ENCODE measurements at places on chromosomes 1 and 21.

DNA sequence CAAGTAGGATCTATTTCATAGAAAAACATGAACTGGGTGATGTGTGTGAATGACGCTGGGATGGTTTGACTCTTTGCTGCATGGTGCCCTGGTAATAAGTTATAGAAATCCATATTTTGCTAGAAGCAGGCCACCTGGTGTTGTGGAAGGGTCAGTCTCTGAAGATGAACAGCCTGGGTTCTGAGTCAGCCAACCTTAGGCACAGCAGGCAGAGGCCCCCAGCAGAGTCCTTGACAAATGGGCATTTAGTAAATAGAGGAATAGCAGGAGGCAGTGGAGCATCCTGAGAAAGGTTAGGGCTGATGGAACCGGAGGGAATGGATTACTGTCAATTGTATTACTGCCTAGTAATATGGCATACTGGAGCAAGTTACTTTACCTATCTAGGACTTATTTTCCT lies 20.9 kb downstream of the FGGY start:
- no peak for DNase-seq

DNA sequence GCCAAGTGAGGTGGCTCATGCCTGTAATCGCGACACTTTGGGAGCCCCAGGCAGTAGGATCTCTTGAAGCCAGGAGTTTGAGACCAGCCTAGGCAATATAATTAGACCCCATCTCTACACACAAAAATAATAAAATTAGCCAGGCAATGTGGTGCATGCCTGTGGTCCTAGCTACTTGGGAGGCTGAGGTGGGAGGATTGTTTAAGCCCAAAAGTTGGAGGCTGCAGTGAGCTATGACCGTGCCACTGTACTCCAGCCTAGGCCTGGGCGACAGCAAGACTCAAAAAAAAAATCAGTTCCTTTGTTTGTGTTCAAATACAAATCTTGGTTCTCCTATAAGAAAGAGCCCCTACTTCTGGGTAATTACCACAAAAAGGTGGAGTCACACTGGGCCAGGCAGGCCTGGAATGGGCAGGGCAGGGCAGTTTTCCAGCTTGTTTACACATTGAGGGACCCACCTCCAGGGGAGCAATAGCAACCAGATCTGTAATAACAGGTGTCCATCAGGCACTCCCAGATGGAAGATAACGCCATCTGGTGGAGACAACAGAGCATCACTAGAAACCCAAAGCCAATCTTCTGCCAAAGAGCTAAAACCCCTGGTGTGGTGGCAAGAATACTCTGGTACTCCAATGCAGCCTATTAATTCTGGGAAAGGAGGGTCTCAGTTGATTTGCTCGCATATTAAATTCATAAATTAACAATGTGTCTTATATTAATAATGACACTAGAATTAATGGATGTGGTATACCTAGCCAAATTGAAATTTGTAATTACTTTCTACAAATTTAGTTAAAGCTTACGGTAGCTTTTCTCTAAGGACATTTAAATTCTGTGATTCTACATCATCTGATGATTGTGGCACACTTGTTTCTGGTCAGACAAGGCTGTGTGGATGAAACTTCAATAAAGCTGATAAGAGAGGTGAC lies 13.2 kb downstream of the PPP1R15B start:
- peak; percentile 84 for DNase-seq

- DNase-seq, result no peak
Measured at GRCh38 chr1:36396359-36396758, 1.3 kb downstream of the LSM10 start.

DNA sequence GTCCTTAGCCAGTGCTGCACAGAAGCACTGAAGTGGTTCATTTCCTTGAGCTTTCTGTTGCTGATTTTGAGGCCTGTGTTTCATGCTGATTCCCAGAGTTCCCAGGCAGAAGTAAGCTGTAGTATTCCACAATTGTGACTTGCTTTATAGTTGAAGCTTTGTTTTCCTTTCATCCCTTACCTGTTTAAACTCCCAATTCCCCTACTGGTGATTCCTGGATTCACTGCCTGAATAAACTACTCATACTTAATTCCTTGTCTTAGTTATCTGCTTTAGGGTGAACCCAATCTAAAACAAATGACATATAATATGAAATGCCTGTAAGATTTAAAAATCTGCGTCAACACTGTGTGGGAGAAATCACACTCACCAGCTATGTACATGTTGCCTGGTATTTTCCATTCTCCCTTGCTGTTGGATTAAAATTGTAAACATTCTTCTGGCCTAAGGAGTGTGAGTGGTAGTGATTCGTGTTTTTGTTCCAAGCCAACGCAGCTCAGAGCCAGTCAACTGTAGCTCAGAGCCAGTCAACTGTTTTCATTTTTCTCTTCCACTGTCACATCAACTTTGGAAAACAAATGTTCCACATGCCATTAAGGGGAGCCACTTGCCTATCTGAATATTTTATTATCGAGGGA lies 879.4 kb downstream of the MRPL39 start:
- DNase-seq, result peak; percentile 25

DNA sequence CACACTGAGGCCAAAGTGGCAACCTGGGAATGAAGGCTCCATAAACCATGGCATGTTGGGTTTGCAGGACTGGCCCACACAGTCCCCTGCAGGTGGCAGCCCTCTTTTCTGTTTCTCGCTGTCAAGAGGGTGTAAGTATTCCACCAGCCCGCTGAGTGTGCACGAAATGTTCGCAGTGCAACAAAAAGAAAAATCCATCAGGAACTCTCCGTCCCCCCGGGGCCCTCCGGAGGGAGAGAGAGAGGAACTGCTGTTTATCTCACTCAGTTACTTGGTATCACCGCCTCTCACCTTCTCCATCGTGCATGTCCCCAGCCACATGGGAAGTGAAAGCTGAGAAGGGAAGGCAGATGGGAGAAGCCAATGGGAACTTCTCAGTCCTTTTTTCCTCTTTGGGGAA lies 38.3 kb downstream of the NCF2 start:
- no peak for DNase-seq

DNA sequence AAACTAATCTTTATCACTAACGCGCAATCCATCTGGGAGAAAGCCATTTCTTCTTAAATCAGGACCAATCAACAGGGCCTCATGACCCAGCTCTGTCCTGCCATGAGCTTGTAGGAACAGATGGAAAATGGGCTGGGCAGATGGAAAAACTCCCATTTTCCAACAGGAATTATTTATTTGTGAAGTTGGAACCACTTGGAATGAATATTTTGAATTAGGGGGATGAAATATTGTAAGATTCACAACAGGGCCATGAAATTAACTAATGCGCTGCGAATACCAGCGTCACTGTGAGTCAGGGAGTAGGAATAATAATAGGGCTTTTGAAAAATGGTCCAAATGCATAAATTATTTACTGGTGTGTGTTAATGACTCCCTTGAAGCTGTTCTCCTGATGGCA lies 53.1 kb upstream of the CYP2J2 start:
- no peak for DNase-seq

- DNase-seq, result no peak
Measured at GRCh38 chr1:27356277-27356618, 10.5 kb downstream of the MAP3K6 start.

DNA sequence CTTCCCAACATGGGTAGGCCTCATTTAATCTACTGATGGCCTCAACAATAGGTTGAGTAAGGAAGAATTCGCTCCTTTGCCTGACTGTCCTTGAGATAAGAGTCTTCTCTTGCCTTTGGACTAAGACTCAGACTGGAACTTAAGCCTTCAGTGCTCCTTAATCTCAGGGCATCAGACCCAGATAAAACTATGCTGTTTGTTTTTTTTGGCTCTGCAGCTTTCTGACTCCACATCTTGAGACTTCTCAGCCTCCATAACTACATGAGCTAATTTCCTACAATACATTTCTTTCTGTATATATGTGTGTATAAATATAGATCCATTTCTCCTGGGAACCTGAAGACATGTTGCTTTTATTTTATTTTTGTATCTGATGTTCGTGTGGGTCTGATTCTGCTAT lies 1470.7 kb upstream of the PRMT6 start:
- no peak for DNase-seq

DNA sequence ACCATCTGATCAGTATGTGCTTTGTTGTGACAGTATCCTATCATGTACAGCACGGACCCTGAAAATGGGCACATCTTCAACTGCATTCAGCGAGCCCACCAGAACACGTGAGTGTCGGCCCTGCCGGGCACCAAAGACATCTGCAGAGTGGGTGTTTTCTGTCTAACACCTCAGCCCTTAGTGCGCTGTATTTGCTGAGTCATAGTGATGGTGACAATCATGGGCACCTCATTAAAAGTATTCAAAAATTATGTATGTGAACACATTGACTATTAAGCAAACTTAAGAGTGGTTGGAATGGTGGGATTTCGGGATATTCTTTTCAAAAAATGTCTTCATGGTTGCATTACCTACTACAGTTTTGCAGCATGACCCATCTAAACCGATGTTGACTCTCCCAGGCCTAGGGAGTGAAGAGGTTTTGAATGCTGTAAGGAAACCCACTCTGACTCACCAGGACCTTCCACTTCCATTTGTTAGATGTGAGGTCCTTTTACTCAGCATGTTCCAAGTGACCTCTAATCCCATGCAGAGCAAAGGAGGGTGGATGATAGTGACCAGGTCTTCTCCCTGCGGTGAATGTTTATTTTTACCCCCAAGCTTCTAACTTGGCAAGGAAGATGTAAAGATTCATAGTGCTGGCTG lies 20.1 kb downstream of the MGST3 start:
- DNase-seq, result no peak

DNA sequence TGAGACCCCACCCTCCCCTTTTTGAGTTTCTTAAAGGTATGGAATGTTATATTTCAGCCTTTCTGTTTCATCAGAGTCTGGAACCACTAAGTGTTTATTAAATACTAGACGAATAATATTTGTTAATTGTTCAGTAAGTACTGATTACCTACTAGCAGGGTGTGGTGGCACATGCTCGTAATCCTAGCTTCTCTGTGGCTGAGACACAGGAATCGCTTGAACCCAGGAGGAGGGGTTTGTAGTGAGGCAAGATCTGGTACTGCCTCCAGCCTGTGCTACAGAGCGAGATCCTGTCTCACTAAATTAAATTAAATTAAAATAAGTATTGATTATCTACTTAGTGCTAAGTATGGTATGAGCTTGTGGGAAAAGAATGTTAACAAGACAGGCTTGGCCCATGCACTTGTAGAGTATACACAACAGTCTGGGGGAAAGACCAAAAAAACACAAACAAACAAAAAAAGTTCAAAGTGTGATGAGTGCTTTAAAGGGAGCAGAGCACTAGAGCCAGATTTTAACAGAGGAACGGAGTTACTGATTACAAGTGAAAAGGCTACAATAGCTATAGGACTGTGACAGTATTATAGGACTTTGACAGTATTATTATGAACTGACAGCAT lies 2.4 kb downstream of the CEPT1 start:
- no peak for DNase-seq

DNA sequence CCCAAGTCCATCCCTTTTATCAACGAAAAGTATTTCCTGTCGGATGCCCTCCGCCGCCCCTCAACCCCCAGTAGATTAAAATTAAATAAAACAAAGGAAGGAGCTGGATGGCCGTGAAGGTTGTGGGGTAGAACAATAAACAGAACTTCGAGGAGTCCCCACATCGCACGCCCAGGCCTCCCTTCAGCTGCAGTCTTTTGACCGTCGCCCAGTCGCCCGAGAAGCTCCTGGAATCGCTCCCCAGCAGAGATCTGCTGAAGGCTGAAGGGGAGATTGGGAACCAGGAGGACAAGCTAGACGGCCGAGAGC lies 905 bp downstream of the BARHL2 start:
- DNase-seq, result no peak

DNA sequence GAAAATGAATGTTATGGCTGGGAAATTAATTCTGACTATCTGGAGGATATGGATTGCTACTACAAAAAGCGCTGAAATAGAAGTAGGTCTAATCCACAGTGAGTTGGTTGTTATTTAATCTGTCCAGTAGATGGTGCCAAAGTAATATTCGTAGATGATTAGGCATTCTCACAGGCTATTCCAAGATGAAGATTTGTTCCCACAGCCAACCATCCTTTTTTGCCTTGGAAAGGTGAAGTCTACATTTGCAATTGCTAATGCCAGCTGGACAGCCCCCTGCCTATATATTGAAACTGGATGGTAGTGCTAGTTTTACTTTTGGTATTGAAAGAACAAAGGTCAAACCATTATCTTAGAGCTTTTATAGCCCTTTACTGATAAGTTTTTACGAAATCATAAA lies 43.8 kb downstream of the RBM11 start:
- no peak for DNase-seq

DNA sequence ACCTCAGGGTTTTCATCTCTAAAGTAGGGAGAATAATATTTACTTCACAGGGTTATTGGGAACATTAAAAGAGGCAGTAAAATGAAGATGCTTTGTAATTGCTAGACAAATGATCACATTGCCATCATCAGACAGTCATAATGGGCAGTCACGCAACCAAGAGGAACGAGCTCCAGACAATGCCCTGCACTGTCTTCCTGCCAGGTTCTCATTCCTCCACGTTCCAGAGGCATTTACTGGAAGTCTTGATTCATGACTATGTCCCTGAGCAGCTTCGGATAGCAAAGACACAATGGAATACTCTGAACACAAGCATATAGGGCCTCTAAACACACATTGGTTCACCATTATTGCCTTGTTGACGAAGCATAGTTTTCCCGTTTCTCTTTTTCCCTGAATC lies 389.7 kb downstream of the NTNG1 start:
- no peak for DNase-seq

GRCh38 chr1:201218409-201218808 lies 27.8 kb downstream of the IGFN1 start:
- DNase-seq, result no peak

DNA sequence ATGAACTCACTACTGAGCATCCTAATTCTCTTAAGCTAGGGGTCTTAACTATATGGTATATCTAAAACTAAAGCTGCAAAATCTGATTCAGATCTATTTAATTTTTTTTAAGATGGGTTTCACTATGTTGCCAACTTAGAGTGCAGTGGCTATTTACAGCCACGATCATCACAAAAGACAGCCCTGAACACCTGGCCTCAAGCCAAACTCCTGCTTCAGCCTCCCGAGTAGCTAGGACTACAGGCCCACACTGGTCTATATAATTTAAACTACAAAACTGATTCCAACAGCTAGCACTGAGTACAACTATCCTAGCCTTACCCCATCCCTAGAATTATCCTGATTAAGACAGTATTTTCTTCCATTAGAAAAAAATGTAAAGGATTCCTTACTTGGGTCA lies 37.1 kb downstream of the EIF4G3 start:
- no peak for DNase-seq

DNA sequence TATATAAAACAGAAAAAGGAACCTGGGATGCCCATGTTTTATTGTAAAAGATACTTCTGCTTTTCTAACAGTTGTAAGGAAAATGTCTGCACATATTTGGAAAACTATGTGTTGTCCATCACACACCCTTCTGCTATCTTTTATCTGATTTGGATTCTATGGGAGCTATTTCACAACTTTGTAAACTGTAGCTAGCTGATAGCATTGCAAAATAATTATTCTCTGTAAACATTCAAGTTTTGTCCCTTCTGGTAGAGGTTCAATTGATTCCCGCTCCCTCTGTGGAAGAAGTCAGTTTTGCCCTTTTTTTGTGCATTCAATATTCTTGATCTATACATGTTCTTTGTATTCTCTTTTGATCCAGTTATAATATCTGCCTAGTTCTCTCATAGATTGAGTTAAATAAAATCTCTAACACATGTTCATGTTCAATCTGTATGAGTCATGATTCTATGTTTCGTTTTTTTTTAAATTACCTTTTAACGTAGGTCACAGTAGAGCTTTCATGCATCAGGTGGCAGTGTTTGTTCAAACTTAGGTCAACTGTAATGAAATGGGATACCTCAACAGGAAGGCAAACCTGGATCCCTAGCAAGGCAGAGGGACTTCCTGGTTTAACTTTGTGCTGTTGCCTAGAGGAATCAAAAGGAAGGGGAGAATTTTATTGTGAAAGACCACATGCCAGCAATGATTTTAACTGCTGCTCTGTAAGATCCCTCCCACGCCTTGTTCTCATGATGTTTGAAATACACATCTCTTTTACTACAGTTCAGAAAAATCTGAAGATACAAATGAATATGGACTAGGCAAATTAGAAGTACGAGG lies 26.0 kb upstream of the BCL9 start:
- no peak for DNase-seq

All from kidney (tissue), 22 donors.